ENCODE measurements at places on chromosomes 6 and 20. TPM values are rescaled to one million over a fixed set of nuclear protein-coding genes. Genes with fewer than 3 reads are reported as not detected.

Gene RAMACL
- 0.38 TPM for polyA plus RNA-seq

Gene CD2AP
- 5.9 TPM for polyA plus RNA-seq

Gene PDYN
- not detected for polyA plus RNA-seq

Gene PDE7B
- polyA plus RNA-seq: 0.14 TPM

Gene RBBP9
- polyA plus RNA-seq: 9.8 TPM

Gene SPTLC3
- polyA plus RNA-seq: 6.0 TPM

Gene ERVFRD-1
- polyA plus RNA-seq: not detected

GRCh38 chr6:15522427-15522826 is 140.4 kb downstream of the DTNBP1 start:
- DNase-seq: peak; percentile 23

DNA sequence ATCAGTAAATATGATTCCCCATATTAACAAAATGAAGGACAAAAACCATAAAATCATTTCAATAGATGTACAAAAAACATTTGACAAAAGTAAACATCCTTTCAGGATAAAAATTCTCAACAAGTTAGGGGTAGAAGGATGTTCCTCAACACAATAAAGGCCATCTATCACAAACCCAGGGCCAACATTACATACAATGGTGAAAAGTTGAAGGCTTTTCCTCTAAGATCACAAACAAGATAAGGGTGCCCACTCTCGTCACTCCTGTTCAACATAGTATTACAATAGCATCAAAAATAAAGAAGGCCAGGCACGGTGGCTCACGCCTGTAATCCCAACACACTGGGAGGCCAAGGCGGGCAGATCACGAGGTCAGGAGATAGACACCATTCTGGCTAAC is 22.6 kb upstream of the ASF1A start:
- DNase-seq: no peak

GRCh38 chr6:41306187-41306854 is 19.8 kb upstream of the TREM1 start:
- DNase-seq: peak; percentile 40

DNA sequence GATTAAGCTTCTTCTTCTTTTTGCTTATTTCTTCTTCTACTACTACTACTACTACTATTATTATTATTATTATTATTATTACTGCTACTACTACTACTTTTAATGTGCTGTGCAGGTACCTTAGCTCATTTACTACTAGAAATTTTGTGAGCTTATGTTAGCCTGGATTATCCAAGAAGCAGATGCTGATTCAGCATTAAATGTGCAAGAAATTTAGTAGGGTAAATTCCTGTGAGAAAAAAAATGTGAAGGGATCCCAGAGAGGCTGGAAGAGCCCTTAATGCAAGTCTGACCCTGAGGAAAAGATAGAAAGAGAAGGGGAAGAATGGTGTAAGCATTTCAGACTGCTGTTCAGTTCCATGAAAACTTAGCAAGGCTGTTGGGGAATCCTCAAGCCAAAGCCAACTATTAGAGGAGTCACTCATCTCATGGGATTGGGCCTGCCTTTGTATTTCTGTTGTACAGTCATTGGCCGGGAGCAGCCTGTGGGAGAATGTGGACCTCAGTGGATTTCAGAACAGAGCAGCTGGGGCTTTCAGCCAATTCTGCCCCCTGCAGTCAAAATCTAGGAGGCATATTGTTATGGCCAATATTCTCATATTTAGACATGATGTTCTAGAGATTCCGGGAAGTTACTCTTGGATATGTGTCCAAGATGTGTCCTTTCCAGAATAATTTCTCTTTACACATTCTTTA is 37.2 kb upstream of the TSPYL1 start:
- no peak for DNase-seq

DNA sequence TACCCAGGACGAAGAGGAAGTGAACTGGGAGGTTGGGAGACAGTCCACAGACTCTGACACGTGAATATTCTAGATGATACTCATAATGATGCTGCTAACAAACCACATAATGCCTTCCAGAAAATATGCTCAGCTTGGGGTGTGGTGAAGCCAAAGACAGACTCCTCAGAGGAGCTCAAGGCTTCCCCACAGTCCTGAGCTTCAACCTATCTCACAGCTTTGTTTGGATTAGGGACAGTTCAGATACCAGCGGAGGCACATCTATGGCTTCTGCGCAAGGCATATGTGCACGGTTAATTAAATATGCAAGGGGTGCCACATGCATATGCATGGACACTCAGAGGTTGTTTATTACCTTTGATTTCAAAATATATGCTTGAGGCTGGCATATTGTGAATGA is 30.7 kb upstream of the MYLIP start:
- no peak for DNase-seq

- DNase-seq: peak; percentile 68
Observed at GRCh38 chr20:2872459-2873009, 747 bp upstream of the PTPRA start.

DNA sequence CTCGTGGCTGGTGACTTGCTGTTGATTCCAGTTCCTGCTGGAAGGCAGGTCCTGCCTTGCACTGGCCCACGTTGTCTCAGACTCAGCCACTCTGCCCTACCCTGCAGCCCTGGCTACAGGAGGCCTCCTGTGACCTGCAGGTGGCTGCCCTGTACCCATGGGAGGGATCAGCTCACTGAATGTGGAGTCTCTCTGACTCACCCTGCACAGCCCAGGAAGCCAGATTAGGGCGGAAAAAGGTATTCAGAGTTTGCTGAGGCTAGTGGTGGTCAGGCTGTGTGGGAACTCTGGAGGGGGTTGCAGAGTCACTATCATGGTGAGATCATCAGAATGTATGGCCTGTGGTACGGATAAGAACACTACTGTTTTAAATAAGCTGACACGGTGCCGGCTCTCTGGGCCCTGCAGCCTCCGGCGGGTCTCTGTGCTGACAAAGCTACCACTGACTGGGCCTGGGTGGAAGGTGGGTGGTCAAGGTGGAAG is 24.7 kb upstream of the PYGB start:
- DNase-seq: no peak

DNA sequence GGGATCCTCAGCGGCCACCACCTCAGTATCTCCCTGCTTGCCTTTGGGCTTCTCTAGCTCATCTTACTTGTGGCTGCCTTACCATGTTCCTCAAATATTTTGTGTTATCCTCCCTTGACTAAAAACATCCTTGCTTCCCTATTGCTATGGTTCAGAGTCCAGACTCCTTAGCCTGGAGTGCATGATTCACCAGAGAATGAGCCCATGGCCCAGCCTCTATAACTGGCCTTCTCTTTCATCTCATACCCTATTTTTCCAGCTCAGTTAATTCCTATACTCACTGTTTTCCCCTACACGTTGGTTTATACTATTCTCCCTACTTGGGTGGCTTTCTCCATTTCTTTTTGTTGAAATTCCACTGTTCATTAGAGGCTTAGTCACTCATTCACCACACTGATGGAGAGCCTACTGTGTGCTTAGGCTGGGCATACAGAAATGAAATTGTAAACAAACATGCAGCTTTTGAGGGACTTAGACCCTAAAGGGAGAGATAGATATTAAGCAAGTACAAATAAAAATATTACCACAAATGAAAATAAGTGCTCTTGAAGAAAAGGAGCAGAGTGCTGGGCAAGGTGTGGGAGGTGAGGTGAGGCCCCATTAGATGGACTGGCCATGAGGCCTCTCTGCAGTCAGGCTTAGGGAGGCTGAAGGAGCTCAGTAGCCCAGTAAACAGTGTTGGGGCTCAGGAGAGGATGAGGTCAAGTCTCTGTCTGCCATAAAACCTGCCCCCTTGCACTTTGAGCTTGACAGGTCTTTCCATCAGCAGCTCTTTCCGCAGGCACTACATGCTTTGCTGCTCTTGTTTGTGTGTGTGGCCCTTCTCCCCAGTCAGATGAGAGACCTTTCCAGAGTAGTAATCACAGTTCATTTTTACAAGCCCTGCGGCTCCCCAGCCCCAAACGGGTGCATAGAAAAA is 109.3 kb downstream of the TCP11 start:
- no peak for DNase-seq

All from immature natural killer cell (primary cell).